Left ventricle myocardium inferior (tissue), 1 donor: ENCODE measurements at places on chromosomes 13 and 19.

- no peak for DNase-seq
Measured at GRCh38 chr19:49004964-49005614, 11.4 kb downstream of the RUVBL2 start.

DNA sequence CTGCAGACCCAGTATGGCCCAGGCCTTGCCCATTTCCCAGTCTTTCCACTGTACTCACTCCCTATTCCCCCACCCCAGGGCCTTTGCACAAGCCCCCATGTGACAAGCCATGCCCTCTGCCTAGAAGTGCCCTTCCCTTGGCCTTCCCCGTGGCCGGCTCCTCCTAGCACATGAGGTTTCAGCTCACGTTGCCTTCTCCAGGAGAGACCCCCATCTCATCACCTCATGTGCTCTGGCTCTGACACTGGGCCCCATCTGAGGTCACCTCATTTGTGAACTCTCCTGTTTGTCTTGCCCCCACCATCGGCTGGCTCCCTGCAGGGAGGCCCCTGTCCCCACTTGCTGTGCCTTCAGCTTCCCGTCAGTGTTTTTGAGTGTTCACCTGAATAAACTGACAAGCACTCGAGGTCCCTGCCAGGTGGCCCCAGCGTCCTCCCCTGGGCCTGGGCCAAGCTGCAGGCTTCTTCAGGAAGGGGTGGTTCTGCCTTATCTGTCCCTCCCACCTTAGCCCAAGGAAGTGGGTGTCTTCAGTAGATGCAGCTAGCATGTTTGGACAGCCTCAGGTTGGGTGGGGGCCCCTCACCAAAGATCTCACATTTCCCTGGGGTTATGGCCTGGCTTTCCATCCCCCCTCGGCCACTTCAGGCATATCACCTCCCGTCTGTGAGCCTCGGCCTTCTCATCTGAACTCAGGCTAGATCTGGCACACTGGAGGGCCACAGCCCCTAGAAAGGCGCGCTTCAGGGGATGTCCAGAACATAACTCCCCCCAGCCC is 3.8 kb upstream of the SLC25A42 start:
- no peak for DNase-seq

DNA sequence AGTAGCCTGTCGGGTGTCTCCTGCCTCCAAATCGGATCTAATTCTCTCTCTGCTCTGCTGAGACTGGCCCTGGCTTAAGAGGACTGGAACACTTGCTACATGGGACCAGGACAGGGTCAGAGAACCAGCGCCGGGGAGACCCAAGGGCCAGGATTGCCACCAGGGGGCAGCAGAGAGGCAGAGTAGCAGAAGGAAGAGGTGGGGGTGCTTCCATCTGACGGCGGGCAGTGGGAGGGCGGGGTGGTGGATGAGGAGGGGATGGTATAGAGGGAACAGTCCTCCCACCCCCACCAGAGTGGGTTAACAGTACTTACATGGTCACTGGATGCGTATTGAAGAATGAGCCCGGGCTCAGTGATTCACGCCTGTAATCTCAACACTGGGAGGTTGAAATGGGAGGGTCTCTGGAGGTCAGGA is 11.9 kb downstream of the SELENOW start:
- DNase-seq = peak; percentile 80

GRCh38 chr13:76160506-76160905 is 524.4 kb downstream of the LMO7 start:
- no peak for DNase-seq

DNA sequence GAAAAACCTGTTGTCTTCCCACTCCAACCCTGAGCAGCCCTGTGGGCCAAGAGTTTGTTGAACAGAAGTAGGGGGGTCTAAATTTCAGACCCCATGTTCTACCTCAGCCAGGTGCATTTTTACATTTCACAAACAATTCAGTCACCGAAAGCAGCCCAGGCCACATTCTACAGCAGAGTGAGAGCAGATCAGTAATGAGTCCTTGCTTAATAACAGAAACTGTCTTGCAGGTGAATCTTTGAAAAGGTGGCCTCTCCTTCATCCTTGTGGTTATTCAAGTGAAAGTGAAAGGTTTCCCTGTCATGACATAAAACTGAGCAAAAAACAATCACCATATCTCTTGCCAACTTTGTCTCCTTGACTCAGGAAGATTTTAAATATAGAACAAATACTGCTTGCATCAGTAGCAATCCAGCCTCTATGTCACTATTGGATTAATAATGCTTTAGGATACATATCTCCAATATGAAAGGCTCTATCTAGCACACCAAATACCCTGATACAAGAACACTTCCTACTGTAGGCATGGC is 670.2 kb downstream of the DIAPH3 start:
- no peak for DNase-seq

DNA sequence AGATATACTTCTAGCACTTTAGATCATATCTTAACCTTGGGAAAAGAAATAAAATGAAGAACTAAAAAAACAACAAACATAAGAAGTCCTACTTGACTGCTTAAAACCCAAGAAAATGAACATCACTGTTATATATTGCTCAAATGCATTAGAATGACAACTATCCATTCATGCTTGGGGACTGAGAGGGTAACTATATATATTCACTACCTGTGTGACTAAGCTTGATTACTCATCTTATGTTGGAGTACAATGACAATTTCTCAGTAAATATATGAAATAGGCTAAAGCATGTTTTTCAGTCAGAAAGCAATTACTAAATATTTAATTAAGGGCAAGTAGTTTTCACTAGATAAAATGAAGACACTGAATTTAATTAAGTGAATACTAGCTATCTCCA is 40.1 kb downstream of the ZC3H13 start:
- no peak for DNase-seq

DNA sequence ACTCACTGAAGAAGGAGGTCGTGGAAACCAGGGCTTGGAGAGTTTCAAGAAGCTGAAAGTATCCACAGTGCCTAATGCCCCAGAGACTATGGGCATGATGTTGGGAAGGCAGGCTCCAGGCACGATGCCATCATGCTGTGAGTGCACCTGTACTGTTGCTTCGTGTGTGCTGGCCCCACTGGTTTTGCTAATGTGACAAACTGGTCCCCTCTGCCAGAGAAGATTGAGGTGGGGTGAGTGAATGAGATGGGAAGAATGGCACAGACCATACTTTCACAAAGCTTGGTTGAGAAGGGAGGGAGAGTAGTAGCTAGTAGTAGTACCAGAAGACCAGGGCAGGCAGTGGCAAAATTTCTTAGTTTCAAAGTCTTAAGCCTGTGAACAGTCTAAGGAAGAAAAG is 19.0 kb upstream of the POP4 start:
- DNase-seq = no peak

- DNase-seq = no peak
Measured at GRCh38 chr13:27954406-27954851, 14.7 kb downstream of the CDX2 start.

DNA sequence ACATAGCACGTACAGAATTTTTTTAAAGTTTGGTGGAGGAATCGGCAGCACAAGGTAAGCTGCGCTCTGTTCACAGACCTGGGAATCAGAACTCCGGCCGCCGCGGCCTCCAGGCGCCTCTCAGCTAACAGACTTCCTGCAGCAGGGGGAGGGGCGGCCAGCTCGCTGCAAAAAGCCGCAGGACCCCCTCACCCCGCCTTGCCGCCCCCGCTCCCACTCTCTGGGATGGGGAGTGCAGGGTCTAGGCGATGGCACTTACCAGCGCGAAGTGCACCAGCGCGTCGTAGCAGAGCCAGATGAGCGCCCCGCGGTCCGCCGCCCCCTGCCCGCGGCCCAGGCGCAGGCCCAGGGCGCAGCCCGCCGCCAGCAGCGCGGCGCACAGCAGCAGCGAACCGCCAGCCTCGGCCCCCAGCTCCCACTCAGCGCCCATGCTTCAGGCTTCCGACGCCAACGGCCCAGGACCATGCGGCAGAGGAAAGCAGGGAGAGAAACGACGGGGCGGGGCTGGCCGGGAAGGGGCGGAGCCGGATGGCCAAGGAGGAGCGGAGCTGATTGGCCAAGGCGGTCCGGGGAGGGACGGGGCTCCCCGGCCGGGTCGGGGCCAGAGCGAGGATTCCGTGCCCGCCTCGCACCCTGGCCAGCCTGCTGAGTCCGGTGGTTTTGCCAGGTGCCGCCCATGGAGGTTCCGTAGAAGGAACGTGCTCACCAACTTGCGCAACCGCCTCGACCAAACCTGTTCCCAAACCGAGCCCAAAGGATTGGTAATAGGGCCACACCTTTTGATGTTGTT is at the start of gene EBPL:
Gene EBPL, minus strand, starts transcription at position 492 of the 790 bp plus-strand sequence. Its CDS starts 62 bp downstream, at position 430.
- DNase-seq = peak; percentile 93

- DNase-seq = no peak
Measured at GRCh38 chr13:68895696-68896095, 1211.9 kb upstream of the ATXN8OS start.

DNA sequence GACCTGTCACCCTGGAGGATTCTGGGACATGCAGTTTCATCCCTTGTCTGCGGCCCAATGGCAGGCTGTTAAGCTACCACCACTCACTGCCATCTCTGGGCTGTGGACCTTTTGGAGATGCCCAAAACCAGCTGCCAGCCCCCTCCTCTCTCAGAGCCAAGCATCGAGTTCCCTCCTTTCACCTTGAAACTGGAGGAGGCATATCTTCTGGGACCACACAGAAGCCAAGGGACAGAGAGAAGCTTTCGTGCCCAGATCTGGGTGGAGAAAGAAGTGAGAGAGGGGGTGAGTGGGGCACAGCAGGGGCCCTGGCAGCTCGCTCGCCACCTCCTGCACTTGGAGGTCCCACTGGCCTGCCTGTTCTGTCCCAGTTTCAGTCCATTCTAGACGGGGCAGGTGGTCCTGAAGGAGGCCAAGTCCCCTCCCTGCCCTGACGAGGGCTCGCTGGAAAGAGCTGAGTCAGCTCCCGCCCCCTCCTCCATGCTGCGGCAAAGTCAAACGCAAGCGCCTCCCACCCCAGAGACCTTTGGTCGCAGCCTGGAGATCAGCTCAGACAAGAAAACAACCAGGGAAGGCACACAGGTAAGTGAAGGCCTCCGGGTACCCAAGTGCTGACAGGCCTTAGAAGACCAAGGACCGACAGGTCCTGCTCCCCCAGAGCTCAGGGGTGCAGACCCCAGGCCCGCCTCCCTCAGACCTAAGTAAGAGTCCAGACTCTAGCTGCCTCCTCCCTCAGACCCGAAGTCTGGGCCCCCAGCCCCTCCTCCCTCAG is 3.8 kb downstream of the BCAT2 start:
- DNase-seq = no peak

DNA sequence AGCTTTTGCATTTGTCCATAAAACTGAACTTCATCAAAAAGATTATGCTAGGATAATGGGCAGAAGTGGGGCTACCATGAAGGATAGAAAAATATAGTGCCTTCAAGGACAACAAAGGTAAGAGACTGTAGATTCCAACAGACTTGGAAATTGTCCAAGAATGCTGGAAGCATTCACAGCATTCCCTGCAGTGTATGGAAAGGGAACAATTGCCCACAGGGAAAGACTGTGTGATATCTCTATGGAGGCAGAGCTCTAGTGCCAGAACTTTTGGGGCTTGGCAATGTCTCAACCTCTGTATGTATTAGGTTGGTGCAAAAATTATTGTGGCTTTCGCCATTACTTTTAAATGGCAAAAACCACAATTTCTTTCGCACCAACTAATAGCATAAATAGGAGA is 1598.8 kb upstream of the MIR17HG start:
- DNase-seq = no peak

DNA sequence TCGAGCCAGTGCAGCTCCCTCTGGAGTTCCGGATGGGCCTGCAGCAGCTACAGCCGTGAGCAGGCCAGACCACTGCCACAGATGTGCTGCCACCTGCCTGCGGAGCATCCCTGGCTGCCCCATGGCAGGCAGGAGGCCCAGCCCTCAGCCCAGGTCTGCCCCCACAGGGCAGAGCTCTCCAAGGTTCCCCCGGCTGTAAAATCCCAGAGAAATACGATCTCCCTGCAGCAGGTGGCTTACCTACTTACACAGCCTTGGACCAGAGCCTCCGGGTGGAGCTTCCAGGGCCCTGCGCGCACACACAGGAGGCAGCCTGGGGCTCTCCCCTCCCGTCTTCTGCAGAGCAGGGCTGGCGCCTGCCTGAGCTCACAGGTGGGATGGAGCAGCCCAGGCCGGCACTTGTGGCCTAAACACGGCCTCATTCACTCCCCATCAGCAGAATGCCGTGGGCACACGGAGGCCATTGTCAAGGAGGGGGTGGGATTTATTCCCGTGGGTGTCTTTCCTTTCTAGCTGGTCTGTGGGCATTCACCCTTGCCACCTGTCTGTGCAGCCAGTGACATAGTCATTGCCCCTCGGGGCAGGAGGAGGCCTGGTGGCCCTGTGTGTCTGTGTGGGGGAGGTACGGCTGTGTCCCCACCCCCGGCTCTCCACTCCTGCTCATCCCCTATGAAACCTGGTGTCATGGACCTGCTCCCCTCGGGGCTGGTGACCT is 118.0 kb downstream of the KDM4B start:
- no peak for DNase-seq

DNA sequence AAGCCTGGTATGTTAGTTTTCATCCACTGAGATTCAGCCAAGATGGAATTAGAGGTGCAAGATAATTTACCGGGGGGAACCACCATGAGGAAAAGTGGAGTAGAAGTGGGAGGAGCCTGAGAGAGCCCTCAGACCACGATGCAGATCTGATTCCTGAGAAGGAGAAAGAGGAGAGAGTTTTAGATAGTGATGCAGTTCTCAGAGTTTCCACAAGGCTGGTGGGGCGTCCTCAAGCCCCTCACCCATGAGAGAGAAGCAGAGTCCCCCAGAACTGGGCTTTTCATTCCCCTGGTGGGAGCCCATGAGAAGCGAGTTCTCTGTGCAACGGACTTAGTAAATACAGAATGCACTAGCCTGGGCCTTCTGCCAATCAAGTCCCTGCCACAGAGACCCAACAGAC is 18.1 kb downstream of the CEACAM5 start:
- no peak for DNase-seq

GRCh38 chr19:8204961-8205360 is 4.2 kb upstream of the CERS4 start:
- no peak for DNase-seq

DNA sequence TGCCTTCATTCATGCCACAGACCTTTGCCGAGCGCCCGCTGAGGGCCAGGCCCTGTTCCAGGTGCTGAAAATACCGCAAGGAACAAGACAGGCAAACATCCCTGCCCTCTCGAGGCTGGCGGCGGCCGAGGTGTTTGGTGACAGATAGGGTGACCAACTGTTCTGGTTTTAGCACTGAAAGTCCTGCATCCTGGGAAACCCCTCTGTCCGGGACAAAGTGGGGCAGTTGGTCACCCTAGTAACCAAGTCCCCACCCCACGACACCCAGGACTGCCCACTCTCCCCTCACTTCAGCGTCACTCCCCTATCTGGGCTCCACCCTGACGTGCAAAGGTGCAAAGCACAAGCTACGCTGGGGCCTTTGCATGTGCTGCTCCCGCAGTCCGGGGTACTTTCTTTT is 17.3 kb downstream of the ZBTB7A start:
- DNase-seq = peak; percentile 68

- no peak for DNase-seq
Measured at GRCh38 chr13:78103936-78104335, 185.3 kb upstream of the EDNRB start.
